ENCODE measurements at places on chromosomes 12 and 14. TPM values are rescaled to one million over a fixed set of nuclear protein-coding genes. Genes with fewer than 3 reads are reported as not detected.

DNA sequence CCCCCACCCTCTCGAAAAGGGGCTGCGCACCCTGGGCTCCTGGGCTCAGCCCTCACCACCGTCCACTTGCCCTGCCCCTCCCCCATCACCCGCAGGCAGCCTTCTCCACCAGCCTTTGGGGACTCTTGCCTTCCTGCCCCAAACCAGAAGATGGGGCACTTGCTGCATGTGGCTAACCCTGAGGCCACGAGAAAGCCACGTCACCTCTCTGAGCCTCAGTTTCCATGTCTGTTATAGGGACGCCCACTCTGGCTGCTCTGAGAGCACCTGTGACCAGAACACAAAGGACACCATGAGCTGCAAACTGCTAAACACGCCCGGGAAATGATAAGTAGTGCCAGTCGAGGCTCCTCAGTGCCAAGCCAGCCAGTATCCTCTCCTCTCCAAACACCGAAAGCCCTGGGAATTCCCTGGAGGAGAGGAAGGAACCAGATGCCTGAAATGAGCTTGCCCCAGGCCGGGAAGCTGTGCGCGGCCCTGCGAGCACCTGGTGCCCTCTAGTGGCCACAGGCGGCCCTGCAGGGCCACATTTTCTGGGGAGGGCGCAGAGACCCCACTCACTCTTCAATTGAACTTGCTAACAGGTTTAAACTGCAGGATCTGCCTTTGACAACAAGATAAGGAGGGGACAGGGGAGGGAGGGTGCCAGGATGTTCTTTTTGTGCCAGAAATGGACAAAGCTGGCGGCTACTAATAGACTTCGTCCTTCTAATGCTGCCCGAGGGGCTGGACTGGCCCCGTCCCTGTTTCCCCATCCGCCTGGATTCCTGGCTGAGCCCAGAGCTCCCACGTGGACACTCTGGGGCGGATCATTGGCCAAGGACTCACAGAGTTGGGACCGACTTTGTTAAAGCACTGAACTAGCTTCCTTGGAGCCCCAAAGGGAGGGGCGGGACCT, 10.2 kb upstream of the SERPINA9 start:
- peak; percentile 23 for DNase-seq

GRCh38 chr14:58898655-58899316, 261.0 kb downstream of the DACT1 start:
- peak; percentile 99 for DNase-seq

SMCO2 gene
- 0.32 TPM for total RNA-seq

- peak; percentile 91 for DNase-seq
These were observed 47.4 kb downstream of the TCHP start for GRCh38 chr12:109947521-109947920.

- peak; percentile 63 for DNase-seq
These were observed 12.5 kb upstream of the FOXN3 start for GRCh38 chr14:89429199-89430181.

DNA sequence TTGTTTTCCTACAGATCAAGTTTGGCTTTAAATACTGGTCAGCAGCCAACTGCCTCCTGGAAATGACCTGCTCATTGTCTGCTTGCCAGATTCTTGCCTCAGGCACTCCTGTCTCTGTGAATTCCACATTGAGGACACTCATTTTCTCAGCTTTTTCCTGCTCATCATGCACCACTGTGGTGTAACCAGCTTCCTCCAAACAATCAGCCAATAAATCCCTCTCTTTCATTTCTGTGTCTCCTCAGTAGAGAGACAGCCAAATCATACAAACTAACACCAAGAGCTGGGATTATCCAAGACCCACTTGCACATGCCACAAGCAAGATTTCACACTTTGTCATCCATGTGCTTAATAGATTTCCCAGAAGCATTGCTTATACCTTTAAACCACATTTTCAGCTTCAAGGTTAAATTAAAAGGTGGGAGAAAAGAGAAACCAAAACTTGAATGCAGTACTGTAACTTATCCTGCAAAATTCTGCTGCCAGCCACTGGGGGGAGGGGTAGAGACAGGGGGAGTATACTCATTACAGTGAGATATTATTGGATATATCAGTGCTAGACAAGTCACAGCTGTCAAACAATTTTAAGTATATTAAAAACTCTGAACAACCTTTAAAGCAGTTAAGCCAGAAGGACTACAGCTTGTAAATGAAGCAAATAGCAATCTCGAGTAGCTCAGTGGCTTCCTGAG, 105.0 kb downstream of the PPP2R5E start:
- peak; percentile 96 for DNase-seq

DNA sequence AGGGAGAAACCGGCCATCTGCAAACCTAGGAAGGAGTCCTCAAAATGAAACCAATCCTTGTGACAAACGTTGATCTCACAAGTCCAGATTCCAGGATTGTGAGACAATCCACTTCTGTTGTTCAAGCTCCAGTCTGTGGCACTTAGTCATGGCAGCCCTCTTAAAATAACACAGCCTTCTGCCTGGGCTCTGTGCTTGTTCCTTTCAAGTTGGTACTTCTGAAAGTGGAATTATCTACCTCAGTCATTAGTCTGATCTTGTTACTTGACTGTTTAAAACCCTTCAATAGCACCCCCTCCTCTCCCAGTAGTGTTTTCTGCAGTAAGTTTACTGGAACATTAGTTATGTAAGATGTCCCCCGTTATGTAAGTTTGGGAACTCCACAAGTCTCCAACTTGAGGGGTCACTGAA, 111.0 kb upstream of the HIF1A start:
- peak; percentile 87 for DNase-seq

- DNase-seq, result no peak
These were observed 323.7 kb upstream of the OR4E1 start for GRCh38 chr14:21997300-21997699.

OR4K15 gene
- not detected for total RNA-seq

DNA sequence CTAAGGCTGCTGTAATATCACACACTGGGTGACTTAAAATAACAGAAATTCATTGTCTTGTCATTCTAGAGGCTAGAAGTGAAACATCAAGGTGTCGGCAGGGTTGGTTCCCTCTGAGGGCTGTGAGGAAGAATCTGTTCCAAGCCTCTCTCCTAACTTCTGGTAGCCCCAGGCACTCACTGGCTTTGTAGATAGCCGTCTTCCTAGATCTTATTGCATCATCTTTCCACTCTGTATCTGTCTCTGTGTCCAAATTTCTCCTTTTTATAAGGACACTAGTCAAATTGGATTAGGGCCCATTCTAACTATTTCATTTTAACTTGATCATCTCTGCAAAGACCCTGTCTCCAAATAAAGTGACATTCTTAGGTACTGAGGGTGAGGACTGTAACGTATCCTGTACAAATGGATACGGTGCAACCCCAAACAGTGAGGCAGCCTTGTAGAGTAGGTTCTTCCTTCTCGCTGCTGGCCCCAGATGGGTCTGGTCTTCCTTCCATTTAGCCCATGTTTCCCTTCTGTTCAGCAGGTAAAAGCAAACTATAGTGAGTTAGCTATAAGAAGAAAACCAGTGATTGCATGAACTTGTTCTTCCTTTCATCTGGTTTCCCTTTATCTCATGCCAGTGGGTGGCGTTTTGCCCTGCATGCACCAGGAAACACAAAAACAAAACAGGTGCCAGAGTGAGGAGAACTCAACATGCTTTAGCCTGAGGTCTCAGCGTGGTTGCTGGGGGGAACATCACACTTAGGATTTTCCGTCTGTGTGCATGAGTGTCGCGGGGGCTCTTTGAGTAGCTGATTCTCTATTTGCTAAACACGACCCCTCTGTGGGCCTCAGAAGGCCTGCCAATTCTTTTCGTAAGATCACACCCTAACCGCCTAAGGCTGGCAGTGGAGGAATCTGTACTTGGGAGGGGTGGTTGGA, 19.5 kb downstream of the TTC9 start:
- no peak for DNase-seq

- no peak for DNase-seq
These were observed 47.7 kb upstream of the ATP2A2 start for GRCh38 chr12:110233212-110233903.

GRCh38 chr12:126998031-126998430, 1268.9 kb upstream of the TMEM132C start:
- DNase-seq, result no peak

DNA sequence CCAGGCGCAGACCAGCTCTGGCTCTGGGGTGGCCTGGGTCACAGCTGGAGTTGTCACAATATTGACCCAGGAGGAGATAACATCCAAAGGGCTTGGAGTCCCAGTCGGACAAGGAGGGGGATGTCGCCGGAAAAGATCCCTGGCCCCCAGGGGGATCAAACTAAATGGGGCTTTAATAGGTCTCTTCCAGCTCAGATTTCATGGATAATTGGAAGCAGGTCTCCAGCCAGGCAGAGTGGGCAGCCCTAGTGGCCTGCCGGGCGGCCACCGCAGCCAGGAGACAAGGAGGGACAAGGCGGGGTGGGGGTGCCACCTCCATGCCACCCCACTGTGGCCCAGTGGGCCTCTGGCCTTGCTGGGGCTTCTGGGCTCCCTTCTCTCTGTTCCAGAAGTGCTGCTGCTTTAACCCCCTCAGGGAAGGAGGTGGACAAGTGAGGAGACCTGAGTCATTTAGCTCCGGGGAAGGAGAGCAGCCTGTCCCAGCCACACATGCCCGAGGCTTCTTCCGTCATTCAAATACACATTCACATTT, 23.1 kb upstream of the PGF start:
- no peak for DNase-seq

DNA sequence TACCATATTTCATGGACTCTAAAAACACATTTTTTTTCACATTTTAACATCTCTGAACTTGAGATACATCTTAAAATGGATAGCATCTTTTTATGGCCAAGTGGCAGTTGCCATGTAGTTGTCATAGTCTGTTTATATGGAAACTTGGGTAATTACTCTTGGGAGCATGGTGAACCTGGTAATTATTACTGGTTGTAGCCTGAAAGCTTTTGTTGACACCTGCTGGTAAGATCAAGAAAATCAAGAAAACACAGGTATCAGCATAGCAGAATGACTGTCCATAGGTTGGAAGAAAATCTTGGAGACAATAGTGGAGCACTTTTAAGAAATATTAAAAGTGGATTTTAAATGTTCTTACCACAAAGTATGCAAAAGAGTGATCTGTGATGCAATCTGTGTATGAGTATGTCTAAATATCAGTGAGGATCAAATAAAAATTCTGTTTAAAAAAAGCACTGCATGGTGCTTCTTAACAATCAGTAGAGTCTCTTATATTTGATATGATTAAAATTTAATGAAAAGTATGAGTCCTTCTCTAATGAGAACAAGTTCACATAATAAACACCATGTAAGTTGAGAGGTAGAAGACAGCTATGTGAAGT, 44.2 kb downstream of the TTC8 start:
- DNase-seq, result peak; percentile 5

DNA sequence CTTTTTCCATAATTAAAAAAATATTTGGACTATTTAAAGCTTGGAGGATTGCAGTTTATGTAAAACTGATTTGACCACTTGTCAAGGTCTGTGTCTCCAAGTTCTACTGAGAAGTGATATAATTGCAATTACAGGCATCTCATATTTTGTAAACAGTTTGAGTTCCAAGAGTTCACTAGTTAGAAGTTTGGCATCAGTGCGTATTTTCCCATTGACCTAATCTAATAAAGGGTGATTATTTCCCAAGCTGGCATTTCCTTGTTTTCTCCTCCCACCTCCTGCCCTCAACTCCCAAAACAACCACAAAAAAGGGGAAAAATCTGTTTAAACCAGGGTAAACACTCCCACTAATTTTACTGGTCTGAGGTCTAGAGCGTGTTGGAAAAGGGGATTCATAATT, 3.0 kb upstream of the MYF6 start:
- DNase-seq, result no peak

MEG3 gene
- not detected for total RNA-seq

COCH gene
- total RNA-seq, result 0.87 TPM
